ENCODE measurements at places on chromosomes 2 and 18.
A peak's percentile ranks its signal among the peaks of the same experiment; 100 is the strongest.

- no peak for DNase-seq
Observed at GRCh38 chr2:67384123-67384822, 12.9 kb upstream of the ETAA1 start.

GRCh38 chr2:69168144-69168813 lies 155.3 kb downstream of the ANTXR1 start:
- DNase-seq: no peak

- no peak for DNase-seq
Observed at GRCh38 chr2:31248139-31248538, 14.2 kb downstream of the EHD3 start.

- no peak for DNase-seq
Observed at GRCh38 chr2:230939066-230939591, 14.1 kb upstream of the GPR55 start.

DNA sequence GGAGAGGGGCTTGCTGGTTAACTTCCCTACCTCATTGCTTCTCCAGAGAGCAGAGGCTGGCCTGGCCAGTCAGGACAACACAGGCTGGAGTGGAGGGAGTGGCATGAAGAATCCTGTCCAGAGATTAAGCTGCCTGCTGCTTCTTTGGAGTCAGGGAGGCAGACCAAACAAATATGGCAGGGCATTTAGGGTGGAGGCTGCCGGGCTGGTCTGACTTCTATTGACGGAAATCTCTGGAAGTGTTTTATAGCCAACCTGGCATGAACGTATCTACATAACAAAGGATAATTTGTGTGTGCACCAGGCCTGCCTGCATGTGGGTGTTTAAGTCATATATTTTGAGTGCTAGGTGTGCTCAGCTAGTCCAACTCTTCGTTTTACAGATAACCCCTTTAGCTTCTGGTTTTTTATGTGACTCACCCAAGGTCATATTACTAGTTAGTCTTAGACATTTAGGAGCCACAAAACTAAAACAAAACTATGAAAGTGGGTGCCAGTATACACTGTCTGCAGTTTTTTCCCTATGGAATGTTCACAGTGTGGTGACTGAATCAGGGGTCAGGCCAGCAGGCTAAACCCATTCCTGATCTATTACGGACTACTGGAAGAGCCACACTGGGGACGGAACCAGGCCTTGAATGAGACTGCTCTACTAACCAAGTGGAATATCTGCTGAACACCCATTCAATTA lies 5.5 kb downstream of the NPC1 start:
- DNase-seq: no peak

DNA sequence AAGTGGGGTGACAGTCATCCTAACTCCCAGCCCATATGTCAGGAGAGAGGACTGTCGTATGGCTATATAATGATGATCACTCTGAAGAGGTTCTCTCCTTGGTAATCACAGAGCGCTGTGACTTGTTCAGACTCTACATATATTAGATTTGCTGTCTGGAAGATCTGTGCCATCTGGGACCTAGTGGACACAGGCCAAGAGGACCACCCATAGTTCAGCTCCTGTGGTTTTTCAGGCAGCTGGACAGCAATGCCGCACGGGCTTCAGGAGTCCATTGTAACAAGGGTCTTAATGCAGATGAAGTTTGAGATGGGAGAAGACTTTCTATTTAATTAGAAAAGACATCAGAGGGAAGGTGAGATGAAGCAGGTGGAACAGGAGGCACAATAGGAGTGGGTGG lies 40.1 kb upstream of the EPHA4 start:
- DNase-seq: no peak

DNA sequence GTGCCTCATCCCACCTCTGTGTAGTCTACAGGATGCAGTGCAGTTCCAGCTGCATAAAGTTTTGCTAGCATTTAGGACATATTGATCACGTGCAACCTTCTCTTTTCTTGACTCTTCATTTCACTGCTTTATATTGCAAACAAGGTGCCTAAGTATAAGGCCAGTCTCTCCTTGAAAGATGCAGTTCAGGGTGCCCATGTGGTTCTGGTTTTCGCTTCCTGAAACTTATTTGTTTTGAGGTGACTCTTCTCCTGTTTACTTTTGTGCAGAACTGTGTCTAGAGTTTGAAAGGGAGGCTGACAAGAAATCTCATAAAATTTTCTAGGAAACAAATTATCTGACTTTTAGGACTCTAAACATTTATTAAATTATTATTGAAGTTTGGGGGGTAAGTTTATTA lies 189.9 kb downstream of the UBE2E3 start:
- DNase-seq: no peak

DNA sequence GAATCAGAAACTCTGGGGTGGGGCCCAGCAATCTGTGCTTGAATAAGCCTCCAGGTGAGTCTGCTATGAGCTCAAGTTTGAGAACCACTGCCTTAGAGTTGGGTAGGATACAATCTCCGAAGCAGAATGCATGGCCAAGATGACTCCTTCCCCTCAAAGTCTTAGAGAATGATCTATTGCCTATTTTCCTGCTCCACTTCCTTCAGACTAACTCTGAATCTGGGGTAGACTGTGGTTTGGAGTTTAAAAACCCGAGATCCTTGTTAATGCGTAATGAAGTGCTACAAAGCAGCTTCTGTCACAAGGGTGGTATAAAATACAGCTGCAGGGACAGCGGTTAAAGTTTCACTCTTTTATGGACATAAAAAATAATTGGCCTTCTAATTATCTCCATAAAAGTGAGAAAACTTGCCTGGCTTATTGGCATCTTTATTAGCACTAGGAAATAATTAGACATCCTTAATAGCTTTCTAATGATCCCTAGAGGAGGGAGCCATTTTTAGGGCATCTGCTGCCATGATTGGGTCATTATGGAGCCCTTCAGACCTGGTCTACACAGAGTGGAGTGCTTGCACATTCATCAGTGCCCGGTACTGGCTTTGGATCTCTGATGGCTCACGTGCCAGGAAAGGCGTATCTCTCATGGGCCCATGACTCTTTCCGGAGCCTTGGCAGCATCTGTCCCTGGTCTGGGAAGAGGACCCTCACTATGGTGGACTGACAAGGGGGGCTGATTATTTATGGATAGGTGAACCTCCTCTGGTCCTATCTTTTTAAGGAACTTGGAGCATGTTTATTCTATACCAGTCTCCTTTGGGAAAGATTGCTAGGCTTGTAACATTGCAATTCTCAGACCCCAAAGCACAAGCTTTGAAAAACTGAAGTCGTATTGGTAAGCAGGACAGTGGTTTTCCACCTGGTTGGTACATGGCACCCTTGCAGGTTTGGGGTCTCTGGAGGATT lies 28.2 kb downstream of the SIX2 start:
- DNase-seq: no peak

DNA sequence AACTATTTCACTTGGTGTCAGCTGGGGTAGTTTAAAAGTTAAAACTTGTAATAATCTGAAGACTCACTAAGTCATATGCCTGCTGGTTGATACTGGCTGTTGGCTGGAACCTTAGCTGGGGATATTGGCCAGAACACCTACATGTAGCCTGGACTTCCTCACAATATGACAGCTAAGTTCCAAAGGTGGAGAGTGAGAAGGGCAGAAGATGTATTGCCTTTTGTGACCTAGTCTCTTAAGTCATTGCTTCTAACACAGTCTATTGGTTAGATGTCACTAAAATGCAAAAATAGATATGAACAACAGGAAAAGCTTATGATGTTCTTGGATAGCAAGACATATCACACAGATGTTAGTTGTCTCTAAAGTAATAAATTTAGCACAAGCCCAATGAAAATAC lies 113.2 kb upstream of the CHAC2 start:
- no peak for DNase-seq

GRCh38 chr2:203861197-203861596 lies 6.4 kb upstream of the CTLA4 start:
- no peak for DNase-seq

- no peak for DNase-seq
Observed at GRCh38 chr18:24475926-24476589, 15.6 kb downstream of the HRH4 start.

- DNase-seq: no peak
Observed at GRCh38 chr2:63737081-63737751, 104.5 kb upstream of the UGP2 start.

- no peak for DNase-seq
Observed at GRCh38 chr2:98917031-98917471, 19.0 kb downstream of the CRACDL start.

GRCh38 chr2:37181726-37182684 lies 6.5 kb downstream of the SULT6B1 start:
- DNase-seq: no peak

DNA sequence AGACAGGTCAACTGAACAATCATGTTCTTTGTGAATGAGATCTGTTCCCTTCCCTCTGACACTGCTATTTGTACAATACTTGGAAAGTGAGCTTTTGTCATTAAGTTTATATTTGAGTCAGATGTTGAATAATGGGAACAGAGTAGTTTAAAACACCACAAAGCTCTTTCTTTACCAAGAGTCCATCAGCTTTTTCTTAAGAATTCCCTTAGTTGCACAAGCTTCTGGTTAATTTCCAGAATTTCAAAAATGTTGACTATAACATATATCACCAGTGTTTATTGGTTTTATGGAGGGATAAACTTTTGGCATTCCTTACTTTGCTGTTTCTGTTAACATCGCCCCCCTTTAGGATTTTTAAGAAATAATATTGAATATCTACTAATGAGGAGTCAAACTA lies 403.7 kb downstream of the CCDC85A start:
- no peak for DNase-seq

DNA sequence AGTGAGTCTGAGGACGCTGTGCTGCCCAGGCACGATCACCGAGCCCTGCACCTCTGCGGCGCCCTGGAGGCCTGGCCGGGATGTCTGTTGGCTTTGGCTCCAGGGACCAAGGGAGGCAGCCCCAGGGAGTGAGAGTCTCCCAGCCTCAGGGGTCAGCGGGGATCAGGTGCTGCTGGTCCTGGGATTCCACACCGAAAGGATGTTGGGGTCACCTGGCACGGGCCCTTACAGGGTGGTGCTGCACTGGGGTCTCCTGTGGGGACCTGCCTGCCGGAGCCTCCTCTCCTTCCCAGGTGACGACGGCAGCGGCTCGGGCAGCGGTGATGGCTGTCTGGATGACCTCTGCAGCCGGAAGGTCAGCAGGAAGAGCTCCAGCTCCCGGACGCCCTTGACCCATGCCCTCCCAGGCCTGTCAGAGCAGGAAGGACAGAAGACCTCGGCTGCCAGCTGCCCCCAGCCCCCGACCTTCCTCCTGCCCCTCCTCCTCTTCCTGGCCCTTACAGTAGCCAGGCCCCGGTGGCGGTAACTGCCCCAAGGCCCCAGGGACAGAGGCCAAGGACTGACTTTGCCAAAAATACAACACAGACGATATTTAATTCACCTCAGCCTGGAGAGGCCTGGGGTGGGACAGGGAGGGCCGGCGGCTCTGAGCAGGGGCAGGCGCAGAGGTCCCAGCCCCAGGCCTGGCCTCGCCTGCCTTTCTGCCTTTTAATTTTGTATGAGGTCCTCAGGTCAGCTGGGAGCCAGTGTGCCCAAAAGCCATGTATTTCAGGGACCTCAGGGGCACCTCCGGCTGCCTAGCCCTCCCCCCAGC lies 30.5 kb downstream of the GPC1 start:
- DNase-seq: no peak

GRCh38 chr2:69989009-69989408 lies 27.6 kb upstream of the ASPRV1 start:
- no peak for DNase-seq

DNA sequence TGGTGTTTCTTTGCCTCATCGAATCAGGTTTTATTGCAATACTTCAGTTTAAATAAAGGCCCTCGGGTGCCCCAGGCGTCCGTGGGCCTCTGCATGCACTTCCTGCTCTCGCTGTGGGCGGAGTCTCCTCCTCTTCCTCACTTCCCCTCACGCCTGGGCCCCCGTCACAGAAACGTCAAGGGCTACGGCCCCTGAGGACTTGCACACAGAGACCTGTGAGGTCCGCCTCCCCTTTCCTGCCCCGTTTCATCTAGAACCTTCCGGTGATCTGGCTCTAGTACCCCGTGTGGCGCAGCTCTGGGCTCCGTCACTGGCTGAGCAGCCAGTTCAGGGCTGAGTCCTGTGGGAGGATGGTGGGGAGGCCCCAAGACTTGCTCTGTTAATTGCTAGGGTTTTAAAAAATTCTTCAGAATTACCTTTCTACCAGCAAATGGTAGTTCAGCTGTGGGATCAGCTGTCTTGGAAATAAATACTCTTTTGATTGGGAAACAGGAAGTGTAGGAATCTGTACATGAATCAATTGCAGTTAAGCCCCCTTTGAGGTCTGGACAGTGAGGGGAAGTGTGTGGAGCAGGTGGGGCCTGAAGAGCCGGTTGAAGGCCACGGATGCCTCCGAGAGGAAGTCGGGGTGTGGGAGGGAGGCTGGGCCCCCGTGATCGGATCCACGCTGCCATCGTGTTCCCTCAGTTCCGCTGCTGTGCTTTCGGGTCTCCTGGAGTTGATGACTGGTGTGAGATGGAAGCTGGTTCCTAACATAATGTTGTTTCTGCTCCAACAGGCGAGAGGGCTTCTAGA lies 10.2 kb downstream of the NFATC1 start:
- peak; percentile 85 for DNase-seq

GRCh38 chr18:37385846-37386778 lies 179.5 kb downstream of the CELF4 start:
- DNase-seq: no peak

GRCh38 chr2:46644690-46645385 lies 165.5 kb downstream of the TMEM247 start:
- DNase-seq: no peak

GRCh38 chr2:113201496-113202304 lies 27.9 kb downstream of the PSD4 start:
- no peak for DNase-seq

DNA sequence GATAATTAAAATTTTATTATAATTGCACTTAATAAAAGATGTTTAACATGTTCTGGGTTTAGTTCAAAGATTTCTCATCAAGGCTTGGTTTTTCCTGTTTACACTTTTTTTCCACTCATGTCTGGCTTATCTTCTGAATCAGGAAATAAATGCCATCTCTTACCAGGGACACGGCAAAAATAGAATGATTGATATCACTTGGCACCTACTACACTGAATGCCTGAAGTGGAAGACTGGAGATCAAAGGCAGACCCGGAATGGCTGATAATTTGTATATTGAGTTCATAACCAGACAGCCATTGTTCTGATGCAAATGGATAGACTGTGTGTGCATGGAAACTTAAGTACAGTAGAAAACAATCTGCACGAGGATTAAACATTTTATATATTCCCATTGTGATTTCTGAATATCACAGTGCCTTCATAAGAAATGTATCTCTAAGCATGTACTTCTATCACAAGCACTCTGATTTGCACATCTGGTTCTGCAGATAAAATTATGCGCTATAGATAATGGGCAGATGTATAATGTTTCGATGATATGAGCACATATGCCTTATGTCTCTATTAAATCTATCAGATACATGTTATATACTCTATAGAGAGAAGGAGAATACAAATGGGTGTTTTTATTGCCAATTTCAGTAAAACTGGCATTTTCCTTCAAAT lies 304.8 kb downstream of the RND3 start:
- no peak for DNase-seq

- no peak for DNase-seq
Observed at GRCh38 chr18:34639687-34640086, 70.4 kb upstream of the DTNA start.
